DND-41 (cell line): ENCODE measurements at places on chromosomes 1 and 21.

GRCh38 chr1:223621312-223621734, 44.2 kb downstream of the CAPN8 start:
- no peak for DNase-seq

- DNase-seq = no peak
These were observed 213.0 kb upstream of the VAMP3 start for GRCh38 chr1:7558041-7558461.

DNA sequence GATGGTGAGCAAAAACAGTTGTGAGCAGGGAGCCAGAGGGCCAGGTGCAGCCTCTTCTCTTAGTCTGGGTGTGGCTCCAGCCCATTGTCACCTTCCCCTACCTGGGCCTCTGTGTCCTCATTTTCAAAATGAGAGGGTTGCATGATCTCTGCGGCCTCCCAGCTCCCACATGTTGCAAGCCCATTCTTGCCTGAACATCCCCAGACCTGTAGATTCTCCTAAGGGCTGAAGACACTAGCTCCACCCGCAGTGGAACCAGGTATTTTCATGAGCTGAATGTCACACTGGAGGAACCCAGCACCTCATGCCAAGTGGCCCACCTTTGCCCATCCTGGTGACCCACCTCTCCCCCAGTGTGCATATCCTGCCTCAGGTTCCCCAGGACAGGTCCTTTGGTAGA, 12.3 kb downstream of the IKBKE start:
- DNase-seq = no peak

DNA sequence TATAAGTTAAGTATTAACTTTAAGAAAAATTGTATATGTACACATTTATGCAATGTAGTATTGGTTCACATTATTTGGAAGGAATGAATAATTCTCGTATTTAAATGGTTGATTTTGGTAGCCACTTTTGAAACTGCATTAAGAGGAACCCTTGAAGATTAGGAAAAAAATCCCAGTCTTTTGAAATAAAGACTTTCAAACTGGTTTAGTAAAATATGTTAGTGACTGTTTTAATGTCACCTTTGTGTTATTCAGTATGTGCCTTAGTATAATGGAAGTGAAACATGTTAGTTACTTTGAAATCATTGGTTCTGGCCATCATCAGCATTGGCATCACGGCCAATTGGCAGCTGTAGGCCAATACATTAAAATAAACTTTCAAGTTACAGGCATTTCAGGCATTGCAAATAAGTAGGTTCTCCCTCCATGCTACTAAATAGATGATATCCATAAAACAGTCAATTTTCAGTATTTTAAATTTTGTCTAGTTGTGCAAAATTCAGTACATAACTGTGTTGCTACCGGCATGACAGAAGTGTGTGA, 4.4 kb downstream of the MIER1 start:
- DNase-seq = no peak

GRCh38 chr1:49026230-49026811, 249.6 kb upstream of the BEND5 start:
- DNase-seq = no peak

GRCh38 chr1:53573931-53574330, 114.7 kb downstream of the DMRTB1 start:
- no peak for DNase-seq

DNA sequence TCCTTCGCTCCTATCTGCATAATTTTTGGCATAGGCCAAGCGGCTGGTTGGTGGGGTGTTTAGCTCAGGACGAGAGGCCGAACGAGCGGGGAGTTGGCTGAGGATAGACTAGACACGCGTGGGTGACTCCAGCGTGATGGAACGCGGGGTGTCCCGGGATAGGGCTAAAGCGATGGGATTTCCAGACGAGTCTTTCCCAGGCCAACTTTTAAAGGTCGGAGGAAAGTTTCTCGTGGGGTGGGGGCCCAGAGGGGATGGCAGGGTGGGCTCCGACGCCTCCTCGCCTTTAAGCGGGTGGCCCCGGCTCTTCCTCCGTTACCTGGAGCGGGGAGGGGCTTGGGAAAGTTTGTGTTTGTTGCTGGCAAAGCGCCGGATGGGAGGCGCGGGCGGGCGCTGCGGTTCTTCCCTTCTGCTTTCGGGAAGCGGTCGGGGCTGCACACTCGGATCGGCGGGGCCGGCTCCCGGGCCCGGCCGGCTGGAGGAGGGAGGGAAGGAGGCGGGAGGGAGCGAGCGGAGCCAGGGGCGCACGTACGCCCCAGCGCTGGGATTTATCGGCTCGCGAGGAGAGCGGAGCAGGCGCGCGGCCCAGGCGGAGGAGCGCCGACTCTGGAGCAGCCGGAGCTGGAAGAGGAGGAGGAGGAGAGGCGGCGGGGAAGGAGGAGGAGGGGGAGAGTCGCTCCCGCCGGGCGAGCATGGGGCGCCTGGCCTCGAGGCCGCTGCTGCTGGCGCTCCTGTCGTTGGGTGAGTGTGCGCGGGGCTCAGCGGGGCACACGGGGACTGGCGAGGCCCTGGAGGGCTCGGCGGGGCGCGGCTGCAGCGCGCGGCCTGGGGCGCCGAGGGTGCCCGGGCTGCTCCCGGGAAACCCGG, at the start of gene PTGFRN:
TSS of gene PTGFRN (plus strand) at position 405 of the 867 bp plus-strand sequence. CDS start at position 693, 288 bp downstream.
- DNase-seq = no peak

DNA sequence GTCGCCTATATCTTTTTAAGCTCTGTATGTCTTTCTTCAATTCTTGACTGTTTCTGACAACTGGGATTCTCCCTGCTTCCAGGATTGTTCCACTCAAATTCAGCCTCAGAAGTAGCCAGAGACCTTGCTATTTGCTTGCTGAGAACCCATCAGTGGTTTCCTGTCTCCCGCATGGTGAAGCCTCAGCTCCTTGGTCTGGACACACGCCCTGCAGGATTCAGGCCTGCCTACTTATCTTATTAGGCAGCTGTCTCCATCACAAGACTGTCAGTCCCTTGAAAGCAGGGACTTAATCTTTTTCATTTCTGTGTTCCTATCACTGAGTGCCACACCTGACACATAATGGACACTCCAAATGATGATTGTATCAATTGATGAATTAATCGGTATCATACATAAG, 175.3 kb downstream of the PLPP3 start:
- DNase-seq = no peak

DNA sequence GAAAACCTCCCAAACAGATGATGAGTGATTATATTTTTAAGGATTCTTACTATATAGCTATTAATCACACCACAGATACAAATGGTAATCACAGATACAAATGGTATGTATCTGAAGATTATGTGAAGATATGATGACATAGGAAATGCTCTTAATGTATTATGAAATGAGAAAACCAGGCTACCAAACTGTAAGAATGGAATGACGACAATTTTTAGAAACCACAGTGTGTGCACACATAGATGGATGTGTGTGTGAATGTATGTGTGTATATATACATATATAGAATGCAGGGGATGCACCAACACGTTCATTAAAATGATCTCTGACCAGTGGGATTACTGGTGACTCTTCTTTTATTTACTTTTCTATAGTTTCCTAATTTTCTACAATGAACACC, 21.5 kb upstream of the ENAH start:
- no peak for DNase-seq

DNA sequence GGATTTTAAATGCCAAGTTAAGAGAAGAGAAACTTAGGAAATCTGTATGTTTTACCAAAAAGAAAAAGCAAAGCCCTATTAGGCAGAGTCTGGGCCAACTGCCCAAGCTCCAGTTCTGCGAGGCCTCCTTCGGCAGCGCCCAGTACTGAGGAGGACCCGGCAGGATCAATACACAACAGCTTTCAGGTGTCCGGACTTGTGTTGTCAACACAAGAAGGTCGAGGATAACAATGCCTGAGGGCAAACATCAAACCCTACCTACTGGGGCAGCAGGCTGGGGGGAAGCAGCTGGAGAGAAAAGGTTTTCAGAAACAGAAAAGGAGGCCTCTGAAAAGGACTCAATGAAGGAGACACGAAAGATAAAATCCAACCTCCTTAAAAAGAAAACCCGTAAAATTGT, 98.1 kb upstream of the GJB5 start:
- no peak for DNase-seq

DNA sequence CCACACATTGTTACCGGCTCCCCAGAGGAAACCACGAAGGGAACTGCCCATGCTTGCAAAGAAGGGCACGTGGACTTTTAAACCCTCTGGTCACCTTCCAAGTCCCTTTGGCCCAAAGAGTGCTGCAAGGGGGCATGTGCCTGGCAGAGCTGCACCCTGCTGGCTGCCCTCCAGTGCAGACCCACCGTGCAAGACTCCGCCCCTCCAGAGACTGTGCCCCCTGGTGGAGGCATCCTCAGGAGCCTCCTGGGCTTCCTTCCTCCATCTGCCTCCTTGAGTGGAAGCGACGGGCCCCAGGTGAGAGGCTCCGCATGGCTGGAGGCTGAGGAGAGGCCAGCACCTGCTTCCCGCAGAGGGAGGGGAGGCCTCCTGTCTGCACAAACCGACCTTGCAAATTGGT, 100.6 kb downstream of the CRYAA start:
- DNase-seq = peak; percentile 44

DNA sequence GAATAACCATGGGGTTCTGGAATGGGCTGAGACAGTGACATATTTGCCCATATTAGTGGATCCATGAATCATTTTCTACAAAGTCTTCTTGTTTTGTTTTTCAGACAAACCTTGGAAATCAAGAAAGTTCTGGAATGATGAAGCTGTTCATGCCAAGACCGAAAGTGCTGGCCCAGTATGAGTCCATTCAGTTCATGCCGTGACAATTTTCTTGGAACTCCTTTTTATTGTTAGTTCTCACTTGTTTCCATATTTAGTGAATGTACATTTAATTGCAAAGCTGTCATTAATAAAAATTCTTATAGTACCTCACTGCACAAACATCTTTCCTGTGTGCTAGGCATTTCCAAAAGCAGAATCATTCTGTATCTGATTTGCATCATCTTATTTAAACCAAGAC, 100.6 kb upstream of the KCNJ15 start:
- no peak for DNase-seq

DNA sequence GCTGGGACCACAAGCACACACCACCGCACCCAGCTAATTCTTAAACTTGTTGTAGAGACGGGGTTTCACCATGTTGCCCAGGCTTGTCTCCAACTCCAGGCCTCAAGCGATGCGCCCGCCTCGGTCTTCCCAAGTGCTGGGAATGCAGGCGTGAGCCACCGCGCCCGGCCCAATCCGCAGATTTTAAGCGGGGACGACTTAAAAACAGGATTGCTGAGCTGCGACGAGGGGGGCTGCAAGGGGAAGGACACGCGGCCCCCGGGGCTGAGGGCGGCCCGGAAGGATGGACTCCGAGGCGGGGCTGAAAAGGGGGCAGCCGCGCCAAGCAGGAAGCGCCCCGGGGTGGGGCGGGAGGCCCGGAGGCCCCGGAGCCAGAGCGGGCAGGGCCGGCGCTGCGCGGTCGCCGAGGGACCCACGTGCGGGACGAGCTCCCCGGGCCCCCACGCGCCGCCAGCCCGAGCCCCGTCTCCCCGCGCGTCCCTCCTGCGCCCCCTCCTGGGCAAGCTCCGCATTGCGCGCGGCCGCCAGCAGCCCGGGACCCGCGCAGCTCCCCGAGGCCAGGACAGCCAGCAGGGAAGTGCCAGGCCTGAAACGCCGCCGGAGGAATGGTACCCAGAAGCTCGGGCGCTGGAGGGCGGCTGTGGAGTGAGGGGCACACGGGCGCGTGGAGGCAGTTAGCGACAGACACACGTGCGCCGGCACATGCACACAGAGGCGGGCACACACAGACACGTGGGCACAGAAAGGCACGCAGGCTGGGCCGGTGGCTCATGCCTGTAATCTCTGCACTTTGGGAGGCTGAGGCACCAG, 5.5 kb upstream of the PRKCZ start:
- DNase-seq = peak; percentile 65

GRCh38 chr21:37530901-37531351, 164.4 kb downstream of the DYRK1A start:
- no peak for DNase-seq

DNA sequence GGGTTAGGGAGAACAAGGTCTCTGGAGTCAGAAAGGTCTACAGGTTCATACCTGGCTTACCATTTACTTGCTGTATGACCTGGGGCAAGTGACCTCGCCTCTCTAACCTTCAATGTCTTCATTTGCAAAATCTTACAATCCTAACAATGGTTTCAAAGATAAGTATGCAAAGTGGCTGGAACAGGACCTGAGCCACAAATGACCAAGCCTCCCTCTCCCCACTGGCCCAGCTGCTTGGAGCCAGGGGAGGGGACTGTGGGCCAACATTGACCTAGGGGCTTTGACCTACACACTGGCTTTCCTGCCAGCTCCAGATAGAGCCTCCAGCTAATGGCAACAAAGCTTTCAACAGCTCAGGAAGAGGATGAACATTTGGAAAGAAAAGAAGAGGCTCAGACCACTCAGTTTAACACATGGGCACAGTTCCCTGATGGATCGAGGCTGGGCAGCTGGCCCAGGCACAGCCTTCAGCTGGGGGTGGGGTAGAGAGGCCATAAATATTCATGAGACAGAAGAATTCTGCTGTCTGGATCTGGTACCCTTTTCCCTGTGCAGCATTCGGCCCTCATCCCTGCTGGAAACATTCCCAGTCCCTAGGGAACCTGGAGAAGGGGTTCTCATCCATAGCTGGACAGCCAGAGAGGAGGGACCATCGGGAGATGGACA, 12.9 kb downstream of the PTAFR start:
- DNase-seq = no peak

GRCh38 chr1:11052839-11053757, 6.1 kb upstream of the MASP2 start:
- DNase-seq = peak; percentile 16

- DNase-seq = no peak
These were observed 13.5 kb upstream of the FOXJ3 start for GRCh38 chr1:42348498-42348897.

DNA sequence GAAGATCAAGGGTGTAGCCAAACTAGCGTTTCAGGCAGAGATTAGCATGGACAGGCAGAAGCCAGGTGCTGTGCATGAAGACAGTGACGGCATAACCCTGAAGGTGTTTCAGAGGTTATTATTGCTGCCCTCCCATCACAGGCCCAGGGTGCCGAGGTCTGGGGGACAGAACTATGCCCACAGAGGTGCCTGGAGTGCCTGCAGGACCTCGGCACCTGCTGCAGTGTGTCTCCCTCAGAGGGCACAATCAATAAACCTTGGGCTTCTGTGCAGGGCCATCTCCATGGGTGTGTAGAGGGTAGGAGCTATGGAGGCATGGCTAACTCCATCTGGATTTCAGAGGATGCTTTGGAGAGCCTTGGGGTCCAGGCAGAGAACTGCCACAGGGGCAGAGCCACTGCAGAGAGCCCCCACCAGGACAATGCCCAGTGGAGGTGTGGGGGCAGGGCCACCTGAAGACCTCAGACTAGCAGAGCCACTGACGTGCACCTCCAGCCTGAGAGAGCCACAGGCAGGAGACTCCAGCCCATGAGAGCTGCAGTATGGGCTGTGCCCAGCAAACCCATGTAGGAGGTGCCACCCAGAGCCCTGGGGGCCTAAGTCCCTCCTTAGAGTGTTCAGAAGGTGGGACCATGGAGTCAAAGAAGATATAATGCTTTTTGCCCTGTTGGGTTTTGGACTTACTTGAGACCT, 5.7 kb upstream of the ABCG1 start:
- no peak for DNase-seq
